GM23338 (cell line): ENCODE measurements at places on chromosomes 6 and 20. TPM values are rescaled to one million over a fixed set of nuclear protein-coding genes. Genes with fewer than 3 reads are reported as not detected.

The GPLD1 gene
- 3.4 and 3.8 TPM in 2 replicates for polyA plus RNA-seq

The C6orf120 gene
- polyA plus RNA-seq = 18.3 and 18.8 TPM in 2 replicates

DNA sequence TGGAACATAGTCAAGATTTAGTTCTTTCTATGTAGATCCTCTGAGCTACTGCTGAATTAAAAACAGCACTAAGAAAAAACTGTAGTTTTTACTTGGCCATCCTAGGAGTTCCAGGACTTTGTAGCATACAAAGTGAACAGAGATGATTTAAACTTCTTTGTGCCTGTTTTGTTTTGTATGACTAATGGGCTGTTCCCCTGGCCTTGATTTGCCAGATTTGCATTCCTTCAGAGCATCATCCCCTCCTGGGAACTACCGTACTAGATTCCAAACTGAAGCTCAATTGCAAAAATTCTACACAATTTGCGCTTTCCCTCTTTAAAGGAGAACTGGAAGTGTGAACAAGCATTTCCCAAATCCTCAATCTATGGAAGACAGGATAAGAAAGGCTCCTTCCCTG, 23.1 kb downstream of the ACOT13 start:
- no peak for DNase-seq

DNA sequence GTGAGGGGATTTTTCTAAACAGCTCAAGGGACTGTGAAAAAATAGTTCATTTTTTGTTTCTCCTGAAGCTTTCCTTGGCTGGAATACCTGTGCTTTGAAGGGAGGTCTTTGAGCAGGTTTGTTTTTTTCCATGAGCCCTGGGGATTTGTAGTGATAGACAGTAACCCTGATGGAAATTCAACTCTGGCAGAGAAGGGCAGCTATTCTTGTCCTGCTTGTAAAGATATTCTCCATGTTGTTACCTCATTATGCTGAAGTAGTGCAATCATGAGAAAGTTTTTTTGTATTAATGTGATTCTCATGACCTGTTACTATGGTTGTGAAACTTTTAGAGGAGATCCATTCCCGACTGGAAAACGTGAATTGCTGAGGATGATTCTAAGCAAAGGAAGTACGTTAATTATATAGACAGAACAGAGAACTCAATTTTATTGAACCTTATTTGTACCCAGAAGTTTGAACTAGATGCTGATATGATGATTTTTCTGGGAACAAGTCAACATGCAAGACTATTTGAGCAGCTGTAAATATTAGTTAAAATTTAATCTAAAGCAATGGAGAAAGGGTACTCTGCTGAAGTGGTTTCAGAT, 12.5 kb downstream of the UTRN start:
- DNase-seq = no peak

The RSPO3 gene
- polyA plus RNA-seq = 0.30 TPM in 1 of 2 replicates, not detected in the other

The GPSM3 gene
- polyA plus RNA-seq = 5.5 and 5.9 TPM in 2 replicates

DNA sequence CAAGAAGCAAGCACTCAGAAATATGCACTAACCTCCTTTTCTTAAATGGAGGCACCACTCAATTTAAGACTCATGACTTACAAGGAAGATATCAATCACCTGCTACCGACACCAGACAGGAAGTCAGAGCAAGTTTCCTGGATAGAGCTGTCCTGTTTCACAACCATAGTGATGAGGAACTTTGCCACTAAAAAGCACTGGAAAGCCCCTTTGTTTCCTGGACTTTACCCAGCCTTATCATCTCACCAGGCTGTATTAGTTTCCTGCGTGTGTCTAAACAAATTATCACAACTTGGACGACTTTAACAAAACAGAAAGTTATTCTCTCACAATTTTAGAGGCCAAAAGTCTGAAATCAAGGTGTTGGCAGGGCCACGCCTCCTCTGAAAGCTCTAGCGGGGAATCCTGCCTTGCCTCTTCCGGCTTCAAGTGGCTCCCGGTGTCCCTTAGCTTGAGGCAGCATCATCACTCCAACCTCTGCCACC, 253.8 kb upstream of the STXBP5 start:
- no peak for DNase-seq
